Activated CD4-positive, alpha-beta T cell treated with anti-CD3 and anti-CD28 coated beads for 4 hours (primary cell): ENCODE measurements at places on chromosomes 1 and 21.

- DNase-seq = no peak
These were observed 33.3 kb downstream of the PTPRC start for GRCh38 chr1:198672124-198672523.

DNA sequence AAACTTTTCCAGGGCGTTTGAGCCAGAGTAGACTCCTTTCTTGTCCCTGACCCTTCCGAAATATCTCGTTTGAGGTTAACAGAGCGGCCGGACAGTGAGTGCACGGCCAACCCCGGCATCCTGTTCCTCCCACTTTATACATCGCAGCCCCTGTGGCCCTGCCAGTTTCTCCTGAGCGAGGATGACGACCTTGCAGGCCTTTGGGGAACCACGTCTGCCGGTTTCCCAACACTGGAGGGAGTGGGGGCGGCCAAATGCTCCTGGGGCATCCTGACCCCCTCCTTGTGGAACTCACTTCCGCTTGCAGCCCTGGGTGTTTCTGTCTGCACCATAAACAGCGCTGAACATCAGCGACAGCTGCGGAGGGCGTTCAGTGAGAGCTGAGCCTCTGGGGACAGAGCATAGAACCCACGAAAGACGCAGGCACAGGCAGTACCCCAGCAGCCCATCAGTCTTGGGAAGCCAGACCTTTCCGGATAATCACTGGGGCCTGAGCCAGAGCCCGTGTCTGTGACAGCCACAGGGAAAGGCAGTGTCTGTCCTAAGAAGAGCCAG, 4.8 kb upstream of the KCNAB2 start:
- no peak for DNase-seq

- no peak for DNase-seq
These were observed 6.8 kb upstream of the LY9 start for GRCh38 chr1:160789051-160789701.

GRCh38 chr1:156281693-156282478, 739 bp downstream of the SMG5 start:
- peak; percentile 26 for DNase-seq

GRCh38 chr21:37483776-37484175, 117.2 kb downstream of the DYRK1A start:
- DNase-seq = no peak

DNA sequence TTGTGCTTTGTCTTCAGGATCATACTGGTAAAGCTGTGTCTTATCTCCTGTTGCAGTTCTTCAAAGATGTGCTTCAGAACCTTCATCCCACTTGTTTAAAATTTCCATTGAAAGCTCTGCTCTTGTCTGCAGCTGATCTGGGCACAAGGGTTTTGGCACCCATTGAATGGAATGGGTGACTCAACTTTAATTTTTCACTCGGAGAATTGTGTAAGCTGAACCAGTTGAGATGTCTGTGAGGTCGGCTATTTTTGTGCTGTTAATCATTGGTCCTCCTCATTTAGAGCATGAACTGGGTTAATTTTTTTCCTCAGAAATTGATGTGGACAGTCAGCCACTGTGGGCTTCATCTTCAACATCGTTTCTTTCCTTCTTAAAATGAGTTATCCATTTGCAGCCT, 252.1 kb downstream of the TM2D1 start:
- DNase-seq = no peak

- no peak for DNase-seq
These were observed 105.9 kb downstream of the ETS2 start for GRCh38 chr21:38911484-38912101.

GRCh38 chr1:185474440-185475149, 157.6 kb upstream of the IVNS1ABP start:
- DNase-seq = peak; percentile 21

DNA sequence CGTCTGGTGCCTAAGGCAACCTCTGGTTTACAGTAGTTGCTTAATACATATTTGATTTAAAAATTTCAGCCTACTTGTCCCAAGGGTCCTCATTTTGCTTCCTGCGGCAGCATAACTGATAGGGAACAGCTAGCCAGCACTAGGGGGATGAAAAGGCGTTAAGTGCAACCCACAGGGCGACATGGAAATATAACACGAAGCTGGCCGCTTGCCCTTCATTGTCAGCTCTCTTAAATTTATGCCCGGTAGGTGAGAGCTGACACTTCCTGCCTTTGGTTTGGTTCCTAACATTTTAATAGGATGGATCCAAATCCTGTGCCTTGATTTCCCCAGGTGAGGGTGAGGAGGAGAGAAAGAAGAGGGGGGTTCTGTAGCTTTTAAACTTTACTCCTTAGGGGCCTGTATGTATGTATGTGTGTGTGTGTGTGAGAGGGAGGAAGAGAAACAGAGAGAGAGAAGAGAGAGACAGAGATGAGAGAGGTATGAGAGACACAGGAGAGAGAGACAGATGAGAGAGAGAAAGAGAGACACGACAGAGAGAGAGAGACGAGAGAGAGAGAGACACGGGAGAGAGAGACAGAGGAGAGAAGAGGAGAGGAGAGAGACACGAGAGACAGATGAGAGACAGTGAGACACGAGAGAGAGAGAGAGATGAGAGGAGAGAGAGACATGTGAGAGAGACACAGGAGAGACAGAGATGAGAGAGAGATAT, 938 bp upstream of the ACTN2 start:
- DNase-seq = no peak

GRCh38 chr21:31348188-31348587, 4.1 kb upstream of the TIAM1 start:
- no peak for DNase-seq

GRCh38 chr1:38505944-38506343, 353.6 kb downstream of the RRAGC start:
- DNase-seq = no peak

GRCh38 chr1:211828584-211829342, 1.8 kb downstream of the LPGAT1 start:
- DNase-seq = no peak

DNA sequence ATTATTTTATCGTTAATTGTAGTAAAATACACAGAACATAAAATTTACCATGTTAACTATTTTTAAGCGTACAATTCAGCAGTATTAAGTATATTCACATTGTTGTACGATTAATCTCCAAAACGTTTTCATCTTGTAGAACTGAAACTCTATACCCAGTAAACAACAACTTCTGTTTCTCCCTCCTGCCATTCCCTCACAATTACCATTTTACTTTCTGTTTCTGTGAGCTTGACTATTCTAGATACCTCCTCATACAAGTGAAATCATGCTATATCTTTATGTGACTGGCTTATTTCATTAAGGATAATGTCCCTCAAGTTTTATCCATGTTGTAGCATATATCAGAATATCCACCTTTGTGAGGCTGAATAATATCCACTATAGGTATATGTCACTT, 156.8 kb downstream of the ST6GALNAC3 start:
- DNase-seq = no peak

DNA sequence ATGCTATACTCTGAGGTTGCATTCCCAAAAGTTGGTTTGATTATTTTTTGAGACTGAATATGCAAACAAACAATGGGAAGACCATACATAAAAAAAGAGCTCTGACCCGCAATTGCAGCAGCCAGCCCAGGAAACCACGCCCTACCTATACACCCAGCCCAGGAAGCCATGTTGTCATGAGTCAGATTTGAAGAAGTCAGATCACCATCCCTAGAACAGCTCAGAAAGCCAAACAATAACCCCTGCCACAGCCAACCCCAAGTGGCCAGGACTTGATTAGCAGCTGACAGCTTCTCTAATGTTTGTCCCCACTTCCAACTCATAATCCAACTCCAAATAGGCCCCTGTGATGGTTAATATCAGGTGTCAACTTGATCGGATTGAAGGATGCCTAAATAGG, 621.9 kb downstream of the NPHP4 start:
- no peak for DNase-seq

DNA sequence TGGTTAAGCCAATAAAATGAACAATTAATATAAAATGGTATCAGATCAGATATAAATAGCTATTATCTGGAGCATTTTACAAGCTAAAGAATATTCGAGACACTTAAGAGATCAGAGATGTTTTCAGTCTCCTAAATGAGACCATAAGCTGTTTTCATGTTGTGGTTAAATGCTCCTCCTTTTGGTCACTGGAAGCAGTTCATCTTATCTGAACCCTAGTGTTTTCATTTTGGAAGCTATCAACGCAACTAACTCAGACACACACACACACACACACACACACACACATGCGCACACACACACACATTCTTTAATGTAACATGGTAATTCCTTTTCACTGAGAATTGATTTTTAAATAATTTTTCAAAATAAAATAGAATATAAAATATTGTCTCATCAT, 10.0 kb upstream of the LRRC8C start:
- no peak for DNase-seq

DNA sequence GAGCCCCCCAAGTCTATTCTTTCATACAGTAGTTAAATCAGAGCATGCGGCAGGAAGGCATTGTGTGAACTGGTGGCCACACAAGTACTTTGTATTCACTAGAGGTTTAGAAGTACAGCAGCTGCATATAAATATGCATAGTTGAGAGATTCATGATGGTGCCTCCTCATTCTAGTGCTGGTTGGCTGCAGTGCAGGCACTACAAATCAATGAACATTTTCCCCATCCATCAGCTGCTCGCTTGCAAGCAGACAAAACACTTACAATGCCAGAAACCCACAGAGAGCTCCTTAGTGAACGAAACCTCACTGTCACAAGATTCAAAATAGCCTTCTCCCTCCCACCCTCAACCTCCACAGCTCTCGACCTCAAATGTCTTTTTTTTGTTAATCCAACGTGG, 726.2 kb downstream of the USP25 start:
- no peak for DNase-seq
